Stimulated activated effector memory CD8-positive, alpha-beta T cell treated with anti-CD3 and anti-CD28 coated beads, Interleukin-12 subunit alpha, Interleukin-12 subunit beta, amount 100 ng/mL, for 72 hours (primary cell): ENCODE measurements at places on chromosomes 3 and 15.

GRCh38 chr15:77228828-77229227 lies 157.9 kb upstream of the TSPAN3 start:
- DNase-seq = no peak

DNA sequence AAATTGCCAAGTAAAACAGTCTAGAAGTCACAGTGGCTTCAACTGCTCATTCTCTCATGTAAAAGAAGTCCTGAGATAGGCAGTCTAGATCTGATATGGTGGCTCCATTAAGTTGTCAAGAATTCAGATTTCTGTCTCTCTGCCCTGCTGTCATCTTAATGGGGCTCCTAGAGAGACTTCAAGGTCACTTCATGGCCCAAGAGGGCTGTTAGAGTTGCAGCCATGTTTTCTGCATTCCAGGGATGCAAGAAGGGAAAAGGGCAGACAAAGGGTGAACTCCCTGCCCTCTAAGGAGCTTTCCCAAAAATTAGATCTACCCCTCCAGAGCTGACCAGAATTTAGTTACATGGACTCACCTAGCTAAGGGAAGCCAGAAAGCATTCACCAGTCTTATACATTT lies 23.1 kb downstream of the ABHD2 start:
- no peak for DNase-seq

DNA sequence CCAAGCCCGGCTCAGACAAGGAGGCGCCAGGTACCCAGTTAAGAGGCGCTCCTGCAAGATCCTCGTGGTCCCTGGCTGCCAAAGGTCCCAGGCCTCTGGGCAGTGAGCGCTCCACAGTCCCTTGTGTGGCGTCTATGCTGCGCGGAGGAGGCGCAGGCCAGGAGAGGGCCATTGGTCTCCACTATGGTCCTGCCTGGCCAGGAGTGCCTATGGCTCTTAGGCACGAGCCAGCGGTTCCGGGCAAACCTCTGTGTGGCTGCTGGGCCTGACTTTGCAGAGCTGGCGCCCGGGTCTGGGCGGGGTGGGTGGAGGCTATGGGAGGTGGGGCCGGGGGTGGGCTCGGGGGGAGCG lies 660 bp upstream of the ADAMTSL3 start:
- DNase-seq = no peak

DNA sequence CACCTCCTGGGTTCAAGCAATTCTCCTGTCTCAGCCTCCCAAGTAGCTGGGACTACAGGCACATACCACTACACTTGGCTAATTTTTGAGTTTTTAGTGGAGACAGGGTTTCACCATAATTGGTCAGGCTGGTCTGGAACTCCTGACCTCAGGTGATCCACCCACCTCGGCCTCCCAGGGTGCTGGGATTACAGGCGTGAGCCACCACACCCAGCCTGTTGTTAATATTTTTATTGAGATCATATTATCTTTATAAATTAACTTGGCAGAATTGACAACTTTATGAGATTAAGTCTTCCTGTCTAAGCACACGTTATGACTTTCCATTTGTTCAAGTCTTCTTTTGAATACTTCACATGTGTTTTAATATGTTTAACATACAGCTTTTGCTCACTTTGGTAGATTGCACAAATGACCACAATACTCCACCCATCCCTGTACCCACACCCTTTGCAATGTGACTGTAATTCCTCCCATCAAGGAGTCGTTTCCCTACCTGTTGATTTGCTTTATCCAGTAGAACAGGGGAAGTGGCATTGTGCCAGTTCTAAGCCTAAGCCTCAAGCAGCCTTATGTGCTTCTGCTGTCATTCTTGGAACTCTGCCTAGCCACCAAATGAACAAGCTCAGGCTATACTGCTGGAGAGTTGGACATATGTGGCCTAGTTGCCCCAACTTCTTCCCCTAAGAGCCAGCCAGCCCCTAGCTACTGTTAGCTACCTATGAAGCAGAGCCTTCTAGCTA lies 8.2 kb downstream of the XYLB start:
- DNase-seq = no peak

GRCh38 chr3:68893600-68894239 lies 38.6 kb downstream of the TAFA4 start:
- no peak for DNase-seq

DNA sequence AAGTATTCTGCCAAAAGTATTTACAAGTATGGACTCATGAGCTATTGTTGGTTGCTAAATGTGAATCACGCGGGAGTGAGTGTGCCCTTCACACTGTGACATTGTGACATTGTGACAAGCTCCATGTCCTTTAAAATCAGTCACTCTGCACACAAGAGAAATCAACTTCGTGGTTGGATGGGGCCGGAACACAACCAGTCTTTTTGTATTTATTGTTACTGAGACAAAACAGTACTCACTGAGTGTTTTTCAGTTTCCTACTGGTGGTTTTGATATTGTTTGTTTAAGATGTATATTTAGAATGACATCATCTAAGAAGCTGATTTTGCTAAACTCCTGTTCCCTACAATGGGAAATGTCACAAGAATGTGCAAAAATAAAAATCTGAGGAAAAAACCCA lies 30.3 kb downstream of the SYNM start:
- DNase-seq = no peak

GRCh38 chr15:71397377-71397776 lies 282.1 kb downstream of the THSD4 start:
- DNase-seq = no peak

GRCh38 chr15:40955141-40955903 lies 2.1 kb downstream of the CHAC1 start:
- DNase-seq = no peak

DNA sequence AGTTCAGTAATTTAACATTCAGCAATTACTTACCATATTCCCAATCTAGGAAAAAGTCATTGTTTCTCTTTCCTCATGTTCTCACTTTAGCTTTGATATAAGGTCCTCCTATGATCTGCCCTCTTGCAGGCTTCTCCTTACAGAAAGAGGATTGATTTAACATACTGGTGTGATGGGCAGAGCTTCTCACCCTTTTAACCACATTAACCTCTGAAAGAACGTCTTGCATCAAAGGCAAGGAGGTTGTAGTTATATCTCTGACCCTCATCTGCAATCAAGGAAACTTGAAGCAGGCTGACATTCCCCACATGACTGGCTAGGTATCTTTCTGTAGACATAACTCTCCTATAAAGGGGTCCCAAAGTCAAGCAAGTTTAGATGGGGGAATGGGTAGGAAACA lies 39.5 kb downstream of the BTLA start:
- DNase-seq = no peak

- DNase-seq = no peak
Measured at GRCh38 chr3:160084998-160085397, 96.4 kb downstream of the IL12A start.

DNA sequence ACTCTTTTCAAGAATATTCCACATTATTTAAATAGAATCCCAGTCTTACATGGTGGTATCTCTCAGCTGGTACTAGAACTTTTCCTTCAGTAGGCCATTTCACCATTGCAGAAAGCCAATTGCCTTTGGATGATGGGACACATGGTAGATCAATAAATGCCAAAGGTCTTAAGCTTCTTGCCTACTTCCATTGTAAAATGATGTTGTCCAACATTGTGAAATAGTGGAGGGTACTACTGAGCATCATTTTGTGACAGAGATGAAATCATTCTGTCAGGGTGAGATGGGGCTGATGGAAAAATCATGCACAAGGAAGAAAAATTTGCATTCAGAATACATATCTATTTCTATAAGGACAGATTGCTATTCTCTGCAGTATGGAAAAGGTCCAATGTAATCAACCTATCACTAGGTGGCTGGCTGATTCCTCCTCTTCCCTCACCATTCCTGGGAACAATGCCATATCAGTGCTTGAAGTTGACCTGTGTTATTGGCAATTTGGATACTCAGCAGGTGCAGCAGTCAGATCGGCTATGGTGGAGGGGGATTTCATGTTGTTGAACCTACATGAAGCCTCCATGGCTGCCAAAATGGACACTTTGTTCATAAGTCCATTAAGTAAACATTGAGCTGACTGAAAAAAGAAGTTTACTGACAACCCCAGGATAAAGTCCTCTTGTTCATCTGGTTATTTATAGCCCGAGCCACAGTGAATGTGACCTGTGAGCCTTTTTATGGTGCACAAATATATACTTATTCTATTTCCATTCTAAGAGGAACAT lies 596.9 kb upstream of the ARPP21 start:
- DNase-seq = no peak

- DNase-seq = no peak
Measured at GRCh38 chr3:64047787-64048186, 24.5 kb upstream of the PSMD6 start.

GRCh38 chr3:149701977-149702350 lies 44.1 kb upstream of the WWTR1 start:
- no peak for DNase-seq

DNA sequence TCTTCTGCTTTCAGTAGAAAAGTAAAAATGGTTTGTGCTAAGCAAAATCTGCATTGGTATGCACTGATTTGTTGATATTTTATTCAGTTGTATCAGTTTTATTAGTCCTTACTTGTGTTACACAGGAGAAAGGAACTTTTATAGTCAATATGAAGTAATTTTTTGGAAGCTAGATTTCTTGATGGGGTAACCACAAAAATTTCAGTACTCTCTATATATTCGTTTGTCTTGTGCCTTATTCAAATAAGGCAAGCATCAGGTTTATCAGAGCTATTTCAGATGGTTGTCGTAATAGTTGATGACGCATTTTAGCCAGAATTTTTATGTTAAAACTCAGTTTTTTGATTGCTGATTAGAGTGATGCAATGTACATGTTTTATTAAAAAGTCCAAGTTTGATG lies 50.7 kb upstream of the NIPA1 start:
- no peak for DNase-seq
